Heart left ventricle (tissue), 16 donors: ENCODE measurements at places on chromosomes 1 and 21.

GRCh38 chr1:186482661-186483255 is 21.8 kb upstream of the PDC start:
- H3K36me3 ChIP-seq = no peaks in the 10 kb centered on the region
- no peak overlapping the region for H3K27ac ChIP-seq
- DNase-seq = peak; percentile 36
- H3K4me1 ChIP-seq = no peaks in the 10 kb centered on the region

- H3K27me3 ChIP-seq = no peaks in the 10 kb centered on the region
These were observed 17.8 kb upstream of the TTC4 start for GRCh38 chr1:54697896-54698295.

GRCh38 chr1:239703075-239703474 is 316.7 kb downstream of the CHRM3 start:
- no peaks in the 10 kb centered on the region for H3K27me3 ChIP-seq
- H3K4me1 ChIP-seq = no peaks in the 10 kb centered on the region
- H3K27ac ChIP-seq = no peak overlapping the region

DNA sequence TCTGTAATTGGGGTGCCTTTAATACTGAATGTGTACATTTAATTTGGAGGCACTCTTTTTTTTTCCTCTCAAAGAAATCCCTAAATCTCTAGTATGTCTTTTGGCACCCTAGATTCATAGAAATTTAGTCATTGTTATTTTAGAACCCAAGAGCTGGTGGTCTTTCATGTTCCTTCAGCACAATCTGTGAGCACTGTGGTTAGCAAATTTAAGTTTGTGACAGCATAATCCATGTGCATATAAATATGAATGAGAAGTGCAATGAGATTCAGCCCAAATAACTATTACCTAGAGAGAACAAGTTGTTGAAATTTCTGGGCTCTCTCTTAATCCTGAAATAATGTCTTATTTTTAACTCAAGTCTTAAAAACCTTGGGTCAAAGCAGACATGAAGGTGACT is 4.5 kb downstream of the PPP1R8 start:
- H3K27me3 ChIP-seq = no peaks in the 10 kb centered on the region
- no peak overlapping the region for H3K27ac ChIP-seq
- H3K36me3 ChIP-seq = peaks cover 60% of the 10 kb centered on the region
- no peak overlapping the region for H3K4me3 ChIP-seq

GRCh38 chr1:228989992-228990827 is 254.9 kb downstream of the RHOU start:
- no peaks in the 10 kb centered on the region for H3K36me3 ChIP-seq
- peak overlapping the region; percentile 90 for H3K27ac ChIP-seq
- H3K4me1 ChIP-seq = peaks cover 31% of the 10 kb centered on the region
- peak; percentile 73 for DNase-seq
